Activated CD8-positive, alpha-beta memory T cell treated with anti-CD3 and anti-CD28 coated beads for 1 hour (primary cell): ENCODE measurements at places on chromosomes 5 and 9.

- DNase-seq, result no peak
These were observed 11.0 kb upstream of the ADAMTS2 start for GRCh38 chr5:179355976-179356974.

DNA sequence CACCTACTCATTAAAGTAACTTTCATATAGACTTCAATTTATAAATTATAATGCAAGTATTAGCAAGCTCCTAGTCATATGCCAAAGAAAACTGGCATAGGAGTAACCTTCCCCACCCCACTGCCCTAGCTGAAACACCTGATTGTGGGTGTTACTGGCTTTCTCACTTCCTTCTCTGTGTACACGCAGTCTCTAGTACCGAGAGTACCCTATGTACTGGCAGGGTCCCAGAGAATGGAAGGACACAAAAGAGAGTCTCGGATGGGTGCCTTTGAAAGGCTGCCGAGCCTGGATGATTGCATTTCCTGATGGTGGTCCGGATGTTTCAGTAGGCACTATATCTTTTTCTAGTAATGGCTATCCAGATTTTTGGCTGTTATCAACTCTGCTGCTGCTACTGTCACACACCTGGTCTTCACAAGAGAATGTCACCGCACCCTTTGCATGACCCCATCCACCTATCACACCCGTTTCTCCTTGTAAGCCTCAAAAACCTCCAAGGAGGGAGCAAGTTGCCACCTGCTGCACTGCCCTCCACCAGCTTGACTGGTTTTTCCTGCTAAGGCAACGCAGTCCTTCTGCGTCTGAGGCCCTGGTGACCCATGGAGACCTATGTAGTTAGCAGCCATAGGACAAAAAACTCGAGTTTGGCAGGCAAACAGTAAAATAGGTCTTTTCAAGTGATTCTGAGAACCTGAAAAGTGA is 53.8 kb upstream of the CLINT1 start:
- no peak for DNase-seq

GRCh38 chr5:85576666-85577065 is 1041.1 kb upstream of the COX7C start:
- no peak for DNase-seq

- no peak for DNase-seq
These were observed 11.3 kb upstream of the RIOK2 start for GRCh38 chr5:97194366-97194765.

- DNase-seq, result no peak
These were observed 194.6 kb downstream of the AOPEP start for GRCh38 chr9:94921092-94921471.

DNA sequence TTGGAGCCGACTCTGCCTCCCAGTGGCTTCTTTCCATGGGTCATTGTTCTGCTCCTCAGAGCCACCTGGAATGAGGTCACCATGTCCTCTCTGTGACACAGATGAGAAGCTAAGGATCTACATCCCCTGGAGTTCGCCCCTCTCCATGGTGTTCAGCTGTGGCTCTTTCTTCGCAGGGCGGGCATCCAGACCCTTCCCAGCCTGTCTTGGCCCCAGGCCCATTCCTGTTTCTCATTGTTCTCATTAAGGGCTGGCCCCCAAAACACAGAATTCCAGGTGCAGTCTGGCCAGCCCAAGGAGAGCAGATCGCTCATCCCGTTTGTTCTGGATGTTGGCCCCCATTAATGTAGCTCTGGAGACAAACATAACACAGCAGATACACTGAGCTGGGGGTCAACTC is 66.4 kb upstream of the COL15A1 start:
- DNase-seq, result no peak

DNA sequence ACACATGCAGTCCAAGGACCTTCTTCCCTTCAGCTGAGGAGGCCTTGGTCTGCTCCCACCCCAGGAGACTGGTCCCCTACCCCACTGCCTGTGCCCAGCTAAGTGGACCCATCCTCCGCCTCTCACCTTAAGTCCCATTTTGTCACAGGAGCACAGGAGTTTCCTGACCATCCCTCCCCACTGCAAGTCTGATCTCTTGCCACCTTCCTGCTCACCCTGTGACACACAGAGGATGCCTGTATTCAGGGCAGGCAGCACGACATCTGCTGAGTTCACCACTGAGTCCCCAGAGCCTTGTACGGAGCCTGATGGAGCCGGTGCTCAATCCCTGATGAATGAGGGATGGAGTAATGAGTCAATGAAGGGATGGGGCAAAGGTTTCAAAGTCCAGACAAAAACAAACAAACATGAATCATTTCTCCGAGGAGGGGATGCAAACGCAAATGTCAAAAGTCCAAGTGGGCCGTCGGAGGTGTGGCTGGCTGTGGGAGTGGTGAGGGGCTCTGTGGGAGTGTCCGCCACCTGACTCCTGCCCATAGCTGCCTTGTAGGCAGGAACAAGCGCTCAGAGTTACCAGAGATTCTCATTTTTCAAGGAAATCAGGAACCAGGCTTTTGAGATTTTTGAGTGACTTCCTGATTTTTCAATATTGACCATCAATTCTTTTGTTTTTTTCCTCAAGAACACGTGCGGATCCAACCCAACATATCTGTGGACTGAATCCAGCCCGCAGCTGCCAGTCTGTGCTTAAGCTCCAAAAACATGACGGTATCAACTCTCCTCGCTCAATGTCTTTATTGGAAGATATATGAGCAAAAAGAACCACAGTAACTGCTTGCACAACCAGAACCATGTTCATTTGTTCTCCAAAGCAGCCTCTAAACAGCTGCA is 4.4 kb downstream of the RAPGEF1 start:
- no peak for DNase-seq

DNA sequence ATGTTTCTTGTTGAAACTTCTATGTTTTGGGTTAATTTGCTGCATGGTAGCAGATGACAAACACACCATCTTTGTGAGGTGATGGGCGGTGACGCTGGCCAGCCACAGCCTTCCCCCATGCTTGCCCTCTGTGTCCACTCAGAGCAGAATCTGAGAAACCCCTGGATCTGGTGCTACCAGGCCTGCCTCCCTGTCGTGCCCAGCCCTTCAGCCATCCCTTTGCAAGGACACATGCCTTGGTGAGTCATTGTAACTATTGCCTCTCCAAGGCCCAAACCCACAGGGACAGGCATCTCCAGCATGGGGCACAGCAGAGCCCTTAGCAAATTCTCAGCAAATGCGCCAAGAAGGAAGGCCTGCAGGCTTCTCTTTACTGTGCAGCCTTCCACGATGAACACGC is 48.1 kb upstream of the FCN1 start:
- no peak for DNase-seq

DNA sequence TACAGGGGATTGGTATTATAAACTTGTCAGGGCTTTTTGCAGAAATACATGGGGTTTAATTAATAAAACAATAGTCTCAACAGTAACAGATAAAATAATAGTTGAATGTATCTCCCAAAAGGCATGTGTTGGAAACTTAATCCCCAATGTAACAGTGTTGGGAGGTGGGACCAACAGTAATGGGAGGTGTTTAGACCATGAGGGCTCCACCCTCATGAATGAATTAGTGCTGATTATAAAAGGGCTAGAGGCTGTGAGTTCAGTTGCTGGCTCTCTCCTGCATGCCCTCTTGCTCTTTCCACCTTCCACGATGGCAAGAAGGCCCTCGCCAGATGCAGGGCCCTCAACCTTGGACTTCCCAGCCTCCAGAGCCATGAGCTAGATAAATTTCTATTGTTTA is 56.3 kb downstream of the STK10 start:
- no peak for DNase-seq

DNA sequence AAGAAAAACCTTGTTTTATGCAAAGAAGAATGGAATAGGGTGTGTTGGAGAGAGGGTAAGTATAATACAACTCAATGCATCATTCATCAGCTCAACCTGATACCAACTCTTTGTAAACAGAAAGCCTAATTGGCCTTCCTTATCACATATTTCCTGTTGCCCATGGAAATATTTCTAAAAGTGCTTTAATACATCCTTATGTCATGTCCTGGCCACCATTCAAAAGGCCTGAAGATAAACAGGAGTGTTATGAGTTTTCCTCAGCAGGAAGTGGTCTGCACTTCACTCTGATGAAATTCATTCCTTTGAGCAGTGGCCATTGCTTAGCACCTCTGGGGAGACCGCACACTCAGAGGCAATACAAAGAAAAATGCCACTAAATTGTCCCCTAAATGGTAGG is 511.2 kb downstream of the SEMA5A start:
- no peak for DNase-seq

DNA sequence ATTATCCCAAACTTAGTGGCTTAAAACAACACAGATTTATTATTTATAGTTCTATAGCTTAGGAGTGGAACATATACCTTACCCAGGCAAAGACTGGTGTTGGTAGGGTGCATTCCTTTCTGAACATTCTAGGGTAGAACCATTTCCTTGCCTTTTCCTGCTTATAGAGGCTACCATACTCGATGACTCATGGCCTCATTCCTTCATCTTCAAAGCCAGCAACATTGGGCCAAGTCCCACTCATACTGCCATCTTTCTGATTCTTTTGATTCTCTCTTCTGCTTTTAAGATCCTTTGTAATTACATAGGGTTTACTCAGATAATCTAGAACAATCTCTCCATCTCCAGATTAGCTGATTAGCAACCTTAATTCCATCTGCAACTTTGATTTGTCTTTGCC is 452.7 kb upstream of the KLF4 start:
- no peak for DNase-seq

- no peak for DNase-seq
These were observed 48.4 kb downstream of the MRPL36 start for GRCh38 chr5:1751026-1751863.

DNA sequence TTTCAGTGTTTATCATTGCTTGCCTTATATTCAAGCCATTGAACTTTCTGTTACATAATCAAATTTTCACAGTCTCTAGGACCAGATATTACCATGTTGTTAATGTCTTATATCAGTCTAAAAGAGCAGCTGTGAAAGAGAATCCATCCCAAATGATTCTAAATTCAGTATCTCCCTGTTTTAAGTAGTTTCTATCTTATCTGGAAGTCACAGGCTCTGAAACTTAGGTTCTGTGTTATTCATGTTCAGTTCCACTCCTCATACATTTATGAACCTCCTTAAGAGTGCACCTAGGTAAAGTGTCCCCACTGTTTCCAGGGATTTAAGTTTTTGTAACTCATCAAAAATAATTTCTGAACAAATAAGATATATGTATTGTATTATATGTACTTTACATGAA is 9.7 kb downstream of the LYRM7 start:
- no peak for DNase-seq

GRCh38 chr9:114421147-114421546 is 33.4 kb upstream of the AKNA start:
- DNase-seq, result no peak

GRCh38 chr5:175215906-175216305 is 228.1 kb downstream of the DRD1 start:
- DNase-seq, result no peak

GRCh38 chr9:127336506-127337352 is 60.2 kb upstream of the SLC2A8 start:
- DNase-seq, result no peak

DNA sequence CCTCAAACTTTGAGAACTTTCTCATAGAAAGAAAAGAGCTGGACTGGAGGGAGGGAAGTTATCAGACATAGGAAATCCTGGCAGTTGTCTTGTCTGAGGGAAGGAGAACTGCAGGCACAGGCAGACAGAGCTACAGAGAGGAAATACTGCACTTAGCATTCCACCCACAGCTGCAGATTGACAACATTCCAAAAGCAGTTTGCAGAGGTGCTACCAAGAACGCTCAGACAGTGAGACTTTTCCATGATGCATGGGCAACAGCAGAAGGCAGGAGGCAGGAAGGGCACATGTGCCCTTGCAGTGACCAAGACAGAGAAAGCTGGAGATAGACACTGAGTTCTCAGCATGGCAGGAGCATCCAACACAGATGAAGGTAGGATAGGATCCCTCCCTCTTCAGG is 327.5 kb upstream of the ZNF462 start:
- no peak for DNase-seq

GRCh38 chr9:135792268-135793128 is 90.5 kb downstream of the KCNT1 start:
- no peak for DNase-seq

DNA sequence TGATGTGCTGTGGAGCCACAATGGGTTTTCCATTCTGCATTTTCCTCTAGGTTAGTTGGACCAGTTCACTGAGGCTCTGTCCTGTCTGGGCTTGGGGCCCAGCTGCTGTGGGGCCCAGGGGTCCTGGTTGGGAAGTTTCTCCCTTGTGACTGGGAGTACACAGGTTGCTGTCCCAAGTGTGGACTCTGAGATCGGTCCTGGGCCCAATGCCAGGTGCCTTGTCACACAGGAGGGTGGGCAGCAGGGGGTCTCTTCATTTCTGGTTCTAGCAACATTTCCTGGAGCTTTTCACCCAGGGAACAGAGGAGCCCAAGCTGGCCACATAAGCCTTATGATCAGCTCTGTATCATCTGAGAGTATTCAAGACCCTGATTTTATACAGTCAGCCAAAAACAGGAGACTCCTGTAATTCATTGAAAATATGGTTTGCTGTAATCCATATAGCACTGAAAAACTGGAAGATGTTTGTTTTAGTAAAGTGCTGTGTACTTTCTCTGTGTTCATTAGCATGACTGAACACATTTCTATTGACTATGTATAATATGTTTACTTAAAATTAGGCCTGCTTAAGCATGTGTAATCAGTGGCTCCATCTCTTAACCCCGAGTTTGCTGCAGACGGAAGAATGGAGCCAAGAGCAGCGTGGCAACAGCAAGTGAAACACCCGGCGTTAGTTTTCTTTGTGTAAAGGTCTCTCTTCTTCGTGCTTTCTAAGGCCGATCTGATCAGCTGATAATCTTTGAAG is 62.5 kb downstream of the MVB12B start:
- no peak for DNase-seq

GRCh38 chr5:40474250-40474649 is 205.5 kb upstream of the PTGER4 start:
- DNase-seq, result no peak

- DNase-seq, result no peak
These were observed 53.9 kb downstream of the C9orf57 start for GRCh38 chr9:72006501-72006900.
